ENCODE measurements at places on chromosomes 7 and 10.

DNA sequence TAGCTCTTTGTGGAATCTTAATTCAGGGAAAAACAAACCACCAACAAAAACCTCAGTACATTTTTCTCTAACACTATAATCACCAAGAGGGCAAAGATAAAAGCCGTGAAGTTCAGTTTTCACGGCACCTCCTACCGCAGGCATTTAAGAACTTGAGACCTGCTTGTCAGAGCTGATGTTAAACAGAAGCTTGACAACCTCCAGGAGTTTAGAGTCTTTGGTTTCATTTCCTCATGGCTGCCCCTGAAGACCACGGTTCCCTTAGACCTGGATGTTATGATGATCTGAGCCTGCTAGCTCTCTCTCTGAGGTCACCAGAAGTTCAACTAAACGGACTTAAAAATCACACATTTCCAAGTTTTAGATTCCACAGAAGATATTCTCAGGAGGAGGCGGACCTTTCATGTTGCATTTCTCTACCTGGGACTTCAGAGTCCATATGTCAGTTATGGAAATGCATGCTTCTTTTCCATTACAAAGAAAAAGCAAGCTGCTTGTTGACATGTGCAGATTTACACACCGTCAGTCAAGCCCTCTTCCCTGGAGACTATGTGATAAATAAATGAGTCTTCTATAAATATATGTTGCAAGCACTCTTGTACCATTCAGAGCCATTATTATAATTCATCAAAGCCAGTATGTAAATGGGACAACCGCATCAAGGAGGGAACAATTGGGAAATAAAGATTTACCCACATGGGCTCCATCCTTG lies 258.0 kb downstream of the GFRA1 start:
- no peak for DNase-seq

GRCh38 chr7:99713995-99714570 lies 20.9 kb downstream of the CYP3A7 start:
- DNase-seq = no peak

DNA sequence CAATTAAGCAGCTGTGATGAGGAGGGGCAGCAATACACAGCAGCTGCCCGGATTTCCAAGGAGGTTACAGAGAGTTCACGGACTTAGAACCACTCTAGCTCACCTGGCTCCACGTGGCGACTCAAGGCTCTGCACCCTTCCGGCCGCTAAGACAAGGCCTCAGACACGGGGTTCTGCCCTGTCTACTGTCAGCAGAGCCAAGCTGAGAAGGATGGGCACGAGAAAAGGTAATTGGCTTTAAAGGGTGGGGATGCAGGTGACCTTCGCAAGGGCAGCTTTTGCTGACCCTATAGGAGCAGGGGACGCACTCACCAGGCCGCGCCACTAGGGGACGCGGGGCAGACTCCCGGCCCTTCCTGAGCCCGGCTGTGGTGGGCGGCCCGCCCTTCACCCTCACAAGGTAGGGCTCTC lies 152.4 kb downstream of the KIF20B start:
- DNase-seq = no peak

- no peak for DNase-seq
Observed at GRCh38 chr10:2980791-2981360, 86.5 kb upstream of the PFKP start.

GRCh38 chr7:12926206-12926605 lies 238.8 kb downstream of the ARL4A start:
- DNase-seq = no peak

GRCh38 chr10:29214551-29214950 lies 74.3 kb upstream of the LYZL1 start:
- DNase-seq = no peak

DNA sequence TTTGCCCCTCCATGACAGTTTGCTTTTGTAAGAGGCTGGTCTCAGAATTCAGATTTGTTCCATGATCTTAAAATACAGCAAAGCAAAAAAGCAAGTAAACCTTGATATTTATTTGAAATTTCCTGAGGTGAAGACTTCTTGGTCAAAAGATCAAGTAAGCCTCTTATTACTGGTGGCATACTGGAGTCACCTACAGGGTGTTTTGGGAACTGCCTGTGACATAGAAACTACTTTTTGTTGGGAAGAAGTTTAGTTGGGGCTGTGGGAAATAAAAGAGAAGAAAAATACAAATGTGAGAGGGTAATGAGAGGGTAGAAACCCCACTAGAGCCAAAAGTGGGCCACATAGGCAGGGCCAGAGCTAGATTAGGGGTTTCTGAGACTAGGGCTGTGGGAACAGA lies 217.9 kb downstream of the OTUD1 start:
- no peak for DNase-seq

DNA sequence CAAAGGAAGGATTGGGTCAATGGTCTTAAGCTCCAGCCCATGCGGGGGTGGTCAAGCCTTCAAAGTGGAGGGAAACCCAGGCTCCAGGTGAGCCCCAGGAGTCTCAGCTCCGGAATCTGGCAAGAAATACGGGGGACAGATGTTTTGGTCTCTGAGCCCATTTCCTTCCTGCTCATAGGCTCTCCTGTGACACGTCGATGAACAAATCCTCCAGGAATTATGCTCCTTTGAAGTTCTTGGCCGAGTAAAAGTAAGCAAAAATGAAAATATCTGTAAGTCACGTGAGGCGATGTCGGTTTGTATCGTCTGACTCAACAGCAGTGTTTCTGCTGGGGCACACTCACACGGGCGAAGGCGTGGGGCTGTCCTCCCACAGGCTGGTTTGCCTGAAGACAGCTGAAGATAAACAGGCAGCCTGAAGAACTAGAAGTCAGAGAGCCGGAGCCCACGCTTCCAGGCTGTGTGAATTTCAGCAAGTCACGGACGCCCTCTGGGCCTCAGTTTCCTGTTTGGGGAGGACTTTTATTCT lies 52.6 kb upstream of the SMNDC1 start:
- no peak for DNase-seq

- no peak for DNase-seq
Observed at GRCh38 chr10:71769279-71769823, 4.0 kb downstream of the VSIR start.

DNA sequence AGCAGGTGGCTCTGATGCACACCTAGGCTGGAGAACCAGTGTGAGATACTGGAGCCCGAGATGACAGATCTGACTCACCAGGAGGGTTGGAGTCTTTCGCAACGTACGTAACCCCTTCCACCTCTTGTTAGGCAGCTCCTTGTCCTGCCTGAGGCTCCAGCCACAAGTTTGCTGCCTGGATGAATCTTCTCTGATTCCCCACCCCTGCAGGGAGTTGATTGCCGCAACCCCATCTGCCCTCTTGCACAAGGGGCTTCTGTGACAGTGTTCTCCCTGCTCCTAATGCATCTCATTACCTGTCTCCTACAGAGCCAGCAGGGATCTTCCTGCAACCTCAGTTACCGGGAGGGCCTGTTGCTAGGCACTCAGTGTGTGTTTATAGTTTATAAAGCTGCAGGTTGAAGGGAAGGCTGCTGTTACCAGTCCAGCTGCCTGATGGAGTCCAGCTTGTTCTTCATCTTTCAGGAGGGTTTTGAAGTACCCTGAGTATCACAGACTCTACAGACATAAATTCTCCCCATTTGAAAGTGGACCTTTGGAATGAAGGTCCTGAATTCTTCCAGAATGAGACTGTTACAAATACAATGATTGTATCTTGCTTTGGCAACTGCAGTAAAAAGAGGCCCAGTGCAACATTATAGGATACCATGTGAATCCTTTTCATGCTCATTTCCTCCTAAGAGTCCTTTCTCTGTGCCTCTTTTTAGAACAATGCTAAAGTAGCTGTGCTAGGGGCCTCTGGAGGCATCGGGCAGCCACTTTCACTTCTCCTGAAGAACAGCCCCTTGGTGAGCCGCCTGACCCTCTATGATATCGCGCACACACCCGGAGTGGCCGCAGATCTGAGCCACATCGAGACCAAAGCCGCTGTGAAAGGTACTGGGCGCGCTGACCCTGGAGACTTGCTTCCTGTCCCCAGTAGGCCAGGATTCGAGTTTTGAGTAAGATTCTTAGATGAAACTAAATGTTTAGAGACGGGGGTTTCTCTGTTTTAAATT lies 6.5 kb downstream of the MDH2 start:
- DNase-seq = no peak

GRCh38 chr7:19920705-19921104 lies 147.3 kb upstream of the TMEM196 start:
- no peak for DNase-seq

DNA sequence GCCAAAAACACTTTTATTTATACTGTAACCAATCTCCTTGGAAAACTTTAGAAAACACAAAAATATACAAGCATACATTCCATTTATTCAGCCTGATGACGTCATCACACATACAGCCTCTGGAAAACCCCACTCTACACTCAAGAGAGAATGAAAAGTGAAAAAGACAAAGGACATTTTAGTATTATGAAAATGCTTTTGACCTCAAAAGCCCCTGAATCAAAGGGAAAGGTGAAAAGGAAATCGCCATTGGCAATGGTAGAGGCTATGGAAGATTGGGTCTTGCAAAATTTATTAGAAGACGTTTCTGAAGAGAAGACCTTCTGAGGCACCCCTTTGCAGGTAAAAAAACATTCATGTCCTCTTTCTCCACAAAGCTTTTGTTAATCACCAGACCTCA lies 82.9 kb upstream of the STRIP2 start:
- DNase-seq = no peak

DNA sequence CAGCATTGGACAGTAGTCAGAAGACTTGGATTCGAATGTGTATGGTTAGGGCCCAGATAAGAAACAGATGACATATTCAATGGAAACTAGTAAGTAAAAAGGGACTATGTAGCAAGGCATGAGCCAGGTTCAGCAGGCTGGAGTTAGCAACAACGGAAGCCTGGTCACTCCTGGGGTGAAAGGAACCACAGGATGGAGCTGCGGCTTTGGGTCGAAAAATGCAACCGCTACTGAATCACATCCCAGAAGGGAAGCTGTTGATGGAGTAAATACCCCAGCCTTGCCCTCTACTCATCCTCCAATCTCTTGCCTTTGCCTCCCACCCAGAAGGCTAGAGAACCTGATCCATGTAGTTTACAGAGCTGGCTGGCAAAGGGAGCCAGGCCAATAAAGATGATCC lies 37.5 kb upstream of the EGR2 start:
- no peak for DNase-seq

- no peak for DNase-seq
Observed at GRCh38 chr7:27205325-27206280, 5.7 kb upstream of the HOXA13 start.

GRCh38 chr10:122646511-122647382 lies 52.9 kb downstream of the C10orf120 start:
- DNase-seq = no peak

- DNase-seq = no peak
Observed at GRCh38 chr7:150994141-150994837, 3.5 kb downstream of the NOS3 start.

- DNase-seq = no peak
Observed at GRCh38 chr10:43079856-43080255, 3.0 kb downstream of the RET start.

DNA sequence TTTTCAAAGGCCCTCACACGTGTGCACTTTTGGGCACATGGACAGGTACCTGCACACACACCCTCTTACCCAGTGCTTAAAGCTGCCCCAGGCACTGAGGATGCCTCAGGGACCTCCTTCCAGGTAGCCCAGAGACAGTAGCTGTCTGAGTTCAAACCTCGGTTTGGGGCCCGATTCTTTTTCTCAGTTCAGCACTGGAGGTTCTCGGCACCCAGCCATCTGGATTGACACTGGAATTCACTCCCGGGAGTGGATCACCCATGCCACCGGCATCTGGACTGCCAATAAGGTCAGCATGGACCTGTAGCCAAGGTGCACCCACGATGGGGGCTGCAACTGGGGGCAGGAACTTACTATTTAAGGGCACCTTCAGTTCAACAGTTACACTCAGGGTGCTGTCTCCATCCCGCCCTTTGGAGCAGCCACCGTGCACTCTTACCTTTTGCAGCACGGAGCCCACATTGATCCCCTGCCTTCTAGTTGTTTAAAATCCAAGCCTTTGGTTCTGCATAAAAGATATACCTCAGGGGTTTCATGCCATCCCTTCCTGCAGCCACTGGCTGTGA lies 17.7 kb downstream of the CPA5 start:
- DNase-seq = no peak

- no peak for DNase-seq
Observed at GRCh38 chr7:28132959-28133870, 47.4 kb downstream of the JAZF1 start.

- no peak for DNase-seq
Observed at GRCh38 chr7:121744877-121745276, 128.1 kb upstream of the PTPRZ1 start.

DNA sequence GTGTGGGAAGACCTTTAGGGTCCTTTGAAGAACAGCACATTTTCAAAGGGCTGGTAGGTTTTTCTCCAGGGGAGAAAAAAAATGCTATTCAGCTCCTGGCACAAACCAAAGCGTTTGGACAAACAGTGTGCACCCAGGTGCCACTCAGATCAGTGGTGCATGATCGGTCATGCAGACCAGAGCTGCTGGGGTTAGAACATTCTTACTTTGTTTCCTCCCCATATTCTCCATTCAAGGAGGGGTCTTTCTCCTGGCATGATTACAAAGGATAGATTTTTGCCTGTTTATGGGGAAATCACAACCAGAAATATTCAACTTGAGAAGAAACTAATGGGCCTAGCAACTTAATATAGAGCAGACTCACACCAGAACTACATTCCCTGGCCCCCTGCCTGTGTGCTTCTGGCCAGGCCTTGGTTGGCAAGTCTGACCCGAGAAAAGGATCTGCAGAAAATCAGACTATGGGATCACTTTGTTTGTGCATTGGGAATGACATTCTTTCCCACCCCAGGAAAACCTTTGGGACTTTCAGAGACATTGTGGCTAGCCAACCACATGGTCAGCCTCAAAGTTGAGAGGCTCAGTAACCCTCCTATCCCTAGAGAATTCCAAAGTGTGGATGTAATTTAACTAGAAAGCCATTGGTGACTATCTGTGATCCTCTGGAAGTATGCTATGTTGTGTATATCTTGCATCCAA lies 82.3 kb upstream of the FGL2 start:
- no peak for DNase-seq

DNA sequence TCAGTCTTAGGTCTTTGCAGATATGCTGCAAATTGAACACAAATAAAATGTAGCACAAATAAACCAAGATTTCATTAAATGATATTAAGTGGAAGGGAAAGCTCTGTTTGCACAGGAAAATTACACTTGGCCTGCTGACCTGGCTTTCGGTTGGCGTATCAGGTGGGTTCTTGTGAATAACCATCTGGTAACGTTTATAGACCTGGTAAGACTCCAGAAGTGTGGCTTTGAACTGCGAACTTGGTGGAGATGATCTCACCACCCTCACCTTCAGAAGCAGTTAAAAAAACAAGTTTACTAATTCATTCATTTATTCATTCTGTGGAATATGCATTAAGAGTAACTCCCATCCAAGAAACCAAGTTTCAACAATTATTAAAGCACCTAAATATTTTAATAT lies 28.1 kb downstream of the ATE1 start:
- DNase-seq = no peak

- no peak for DNase-seq
Observed at GRCh38 chr7:69906283-69906995, 308.2 kb downstream of the AUTS2 start.

- no peak for DNase-seq
Observed at GRCh38 chr10:22693371-22693784, 21.0 kb downstream of the PIP4K2A start.

Measured in NCI-H1436 treated with DMSO at 0.1 percent for 48 hours (cell line).